ENCODE measurements at places on chromosomes 16 and 17.
A peak's percentile ranks its signal among the peaks of the same experiment; 100 is the strongest.

GRCh38 chr16:67565470-67566100, 3.3 kb downstream of the CTCF start:
- no peak for DNase-seq

- no peak for DNase-seq
These were observed 16.8 kb downstream of the HIC1 start for GRCh38 chr17:2071455-2072281.

DNA sequence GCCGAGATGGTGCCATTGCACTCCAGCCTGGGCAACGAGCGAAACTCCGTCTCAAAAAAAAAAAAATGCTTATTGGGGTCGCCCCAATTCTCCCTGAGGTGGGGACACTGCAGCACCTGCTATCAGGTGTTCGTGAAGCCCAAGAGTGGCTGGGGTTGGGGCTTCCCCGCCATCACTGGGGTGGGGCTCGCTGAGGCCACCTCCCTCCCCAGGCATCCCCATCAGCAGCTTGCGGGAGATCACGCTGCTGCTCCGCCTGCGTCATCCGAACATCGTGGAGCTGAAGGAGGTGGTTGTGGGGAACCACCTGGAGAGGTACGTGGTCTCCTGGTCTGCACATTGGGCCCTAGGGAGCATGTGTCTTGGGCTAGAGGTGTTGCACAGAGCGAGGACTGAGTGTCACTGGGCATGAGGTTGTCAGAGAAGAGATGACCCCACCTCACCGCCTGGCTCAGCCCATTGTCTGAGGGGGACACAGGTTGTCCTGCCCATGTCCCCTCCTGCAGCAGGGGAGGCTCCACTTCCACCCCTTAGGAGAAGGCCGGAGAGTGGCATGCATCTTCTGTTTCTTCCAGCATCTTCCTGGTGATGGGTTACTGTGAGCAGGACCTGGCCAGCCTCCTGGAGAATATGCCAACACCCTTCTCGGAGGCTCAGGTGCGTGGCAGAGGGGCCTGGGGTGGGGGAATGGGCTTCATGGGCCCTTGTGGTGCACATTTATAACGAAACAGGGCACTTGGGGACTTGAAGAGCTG, 4.9 kb downstream of the CDK10 start:
- no peak for DNase-seq

DNA sequence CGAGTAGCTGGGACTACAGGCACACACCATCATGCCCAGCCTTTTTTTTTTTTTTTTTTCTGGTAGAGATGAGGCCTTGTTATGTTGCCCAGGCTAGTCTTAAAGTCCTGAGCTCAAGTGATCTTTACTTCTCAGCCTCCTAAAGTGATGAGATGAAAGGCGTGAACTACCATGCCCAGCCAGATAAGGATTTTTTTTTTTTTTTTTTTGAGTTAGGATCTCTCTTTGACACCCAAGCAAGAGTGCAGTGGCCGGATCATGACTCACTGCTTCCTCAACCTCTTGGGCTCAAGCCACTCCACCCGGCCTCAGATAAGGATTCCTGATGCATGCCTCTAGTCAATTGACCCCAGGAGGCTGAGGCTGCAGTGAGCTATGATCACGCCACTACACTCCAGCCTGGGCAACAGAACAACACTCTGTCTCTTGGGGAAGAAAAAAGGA, 11.2 kb upstream of the PLEKHG4 start:
- DNase-seq = no peak

DNA sequence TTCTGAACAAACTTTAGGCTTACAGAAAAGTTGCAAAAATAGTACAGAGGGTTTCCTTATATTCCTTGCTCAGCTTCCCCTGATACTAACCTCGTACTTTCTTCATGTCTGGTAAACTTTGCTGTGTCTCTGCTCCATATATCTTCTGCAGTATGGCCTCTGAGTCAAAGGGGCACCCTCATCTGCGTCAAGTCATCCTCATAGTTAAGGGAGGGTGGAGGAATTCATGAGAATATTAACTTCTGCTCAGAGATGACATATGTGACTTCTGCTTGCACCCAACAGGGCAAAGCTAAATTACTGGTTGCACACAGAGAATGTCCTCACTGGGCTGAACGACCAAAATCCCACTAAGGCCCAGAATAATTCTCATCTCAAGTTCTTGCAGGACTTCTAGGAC, 4.3 kb upstream of the CCL7 start:
- no peak for DNase-seq

DNA sequence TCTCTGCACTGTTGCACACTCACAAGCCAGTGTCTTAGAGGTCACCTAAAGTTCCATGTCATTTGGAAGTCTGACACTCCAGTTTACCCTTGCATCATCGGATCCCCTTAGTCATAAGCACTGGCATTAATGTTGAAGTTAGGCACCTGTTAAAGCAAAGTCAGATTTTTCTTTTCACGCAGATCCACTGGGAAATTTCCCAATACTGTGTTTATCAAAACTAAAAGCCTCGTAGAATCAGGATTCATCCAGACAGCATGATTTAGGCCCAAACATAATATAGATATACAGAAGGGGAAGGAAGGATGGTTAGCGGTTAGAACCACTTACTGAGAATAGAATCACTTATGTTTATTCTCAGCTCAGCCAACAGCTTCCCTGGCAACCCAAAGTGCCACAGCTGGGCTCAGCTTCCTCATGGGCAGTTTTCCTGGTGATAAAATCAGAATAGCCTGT, 30.1 kb upstream of the HAPSTR1 start:
- DNase-seq = no peak

DNA sequence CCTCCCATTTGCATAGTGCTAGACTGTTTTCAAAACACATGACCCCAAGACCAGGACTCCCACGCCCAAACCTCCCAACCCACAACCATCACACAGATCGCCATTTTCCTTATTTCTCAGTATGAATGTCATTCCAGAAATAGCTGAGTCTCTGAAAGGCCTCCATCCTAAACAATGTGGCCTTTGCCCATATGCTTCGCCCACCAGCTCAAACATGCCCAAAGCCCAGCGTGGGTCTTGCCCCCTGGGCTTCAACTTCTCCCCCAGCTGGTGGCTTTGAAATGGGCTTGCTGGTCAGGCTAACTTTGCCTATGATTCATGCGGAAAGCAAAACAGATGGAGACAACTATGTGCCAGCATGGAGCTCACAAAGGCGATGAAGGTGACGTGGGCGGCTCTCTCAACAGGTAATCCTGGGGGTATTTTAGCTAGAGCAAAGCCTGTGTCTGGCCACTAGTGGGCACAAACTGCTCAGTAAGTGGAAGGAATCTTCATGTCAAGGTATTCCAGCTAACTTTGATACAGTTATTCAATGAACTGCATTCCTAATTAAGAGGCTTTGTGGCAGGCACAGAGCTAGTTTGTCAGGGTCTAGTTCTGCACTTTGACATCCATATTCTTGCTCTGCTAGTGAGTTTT, 17.1 kb downstream of the PMP22 start:
- DNase-seq = no peak

- peak; percentile 50 for DNase-seq
These were observed 1.1 kb upstream of the SLC43A2 start for GRCh38 chr17:1629504-1630310.

DNA sequence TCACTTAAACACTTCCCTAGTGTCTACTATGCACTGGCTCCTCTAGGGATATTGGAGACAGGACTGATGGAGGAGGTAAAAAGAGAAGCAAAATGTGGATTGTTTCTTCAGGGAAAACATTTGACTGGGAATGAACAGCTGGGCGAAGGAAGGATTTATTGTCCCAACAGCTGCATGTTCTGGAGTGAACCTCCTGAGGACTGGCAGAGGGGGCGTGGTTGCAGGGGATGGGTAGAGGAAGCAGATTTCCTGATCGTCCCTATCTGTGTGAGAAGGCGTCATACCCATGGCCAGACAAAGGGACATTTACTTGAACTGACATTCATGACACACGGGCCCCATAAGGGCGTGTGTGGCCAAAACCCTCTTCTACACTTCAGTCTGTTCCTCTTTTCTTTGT, 321.5 kb downstream of the MAP2K4 start:
- no peak for DNase-seq

DNA sequence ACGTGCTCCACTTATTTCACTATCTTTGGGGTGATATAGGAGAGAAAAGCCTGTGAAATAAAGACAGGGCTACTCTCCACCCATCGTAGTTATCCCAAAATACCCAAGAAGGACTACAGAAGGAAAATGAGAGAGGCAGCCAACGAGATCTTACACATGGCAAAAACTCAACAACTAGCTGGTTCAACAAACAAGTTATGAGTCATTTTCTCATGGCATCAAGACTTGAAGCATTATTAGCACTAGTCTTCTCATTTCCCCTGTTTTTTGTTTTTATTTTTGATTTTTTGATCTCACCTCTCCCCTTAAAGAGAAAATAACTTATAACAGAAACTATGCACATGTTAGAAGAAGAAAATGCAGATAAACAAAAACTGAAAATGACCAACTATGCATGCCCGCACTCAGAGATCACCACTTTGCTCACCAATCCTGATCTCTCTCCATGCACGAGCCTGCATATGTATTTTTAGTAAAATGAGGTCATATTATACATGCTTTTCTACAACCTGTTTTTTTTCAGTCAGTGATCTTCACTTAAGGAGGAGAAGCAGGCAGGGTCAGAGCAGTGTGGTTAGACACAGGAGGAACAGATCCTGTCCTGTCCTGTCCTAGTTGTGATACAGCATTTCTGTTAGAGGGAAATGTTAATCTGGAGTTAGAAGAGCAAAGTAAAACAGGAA, 22.8 kb downstream of the FAM117A start:
- DNase-seq = no peak

DNA sequence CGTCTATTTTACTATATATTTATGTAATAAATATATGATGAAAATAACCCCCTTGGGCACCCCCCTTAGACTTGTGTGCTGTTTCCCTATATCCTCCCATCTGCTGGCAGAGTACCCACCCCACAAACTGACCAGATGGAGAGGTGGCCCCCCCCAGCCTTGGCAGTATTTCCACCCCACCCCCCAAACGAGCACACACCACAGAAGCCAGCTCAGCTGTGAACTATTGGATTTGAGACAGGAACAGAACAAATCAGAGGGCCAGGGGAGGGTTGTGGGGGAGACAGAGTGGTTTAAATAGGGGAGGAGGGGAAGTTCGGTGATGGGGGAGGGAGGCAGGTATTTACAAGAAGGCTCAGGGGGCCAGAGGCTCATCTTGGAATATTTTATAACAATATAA, 7.8 kb downstream of the NR1D1 start:
- no peak for DNase-seq

- no peak for DNase-seq
These were observed 84.9 kb upstream of the CDC42EP4 start for GRCh38 chr17:73396431-73397277.

DNA sequence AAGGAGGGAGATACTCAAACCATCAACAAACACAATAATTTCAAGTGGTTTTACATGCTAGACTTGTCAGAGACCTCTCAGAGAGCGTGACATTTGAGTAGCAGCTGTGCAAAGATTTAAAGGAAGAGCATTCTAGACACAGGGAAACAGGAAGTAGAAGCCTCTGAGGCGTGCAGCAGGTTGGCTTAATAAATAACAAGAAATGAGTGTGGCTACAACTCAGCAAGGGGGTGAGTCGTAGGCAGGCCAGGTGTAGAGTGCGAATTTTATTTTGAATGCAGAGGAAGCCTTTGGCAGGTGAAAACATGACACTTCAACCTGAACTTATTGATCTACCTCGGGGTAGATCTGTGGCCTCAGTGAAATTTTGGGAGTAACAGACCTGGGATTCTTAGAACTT, 73.2 kb upstream of the MRTFB start:
- DNase-seq = no peak

DNA sequence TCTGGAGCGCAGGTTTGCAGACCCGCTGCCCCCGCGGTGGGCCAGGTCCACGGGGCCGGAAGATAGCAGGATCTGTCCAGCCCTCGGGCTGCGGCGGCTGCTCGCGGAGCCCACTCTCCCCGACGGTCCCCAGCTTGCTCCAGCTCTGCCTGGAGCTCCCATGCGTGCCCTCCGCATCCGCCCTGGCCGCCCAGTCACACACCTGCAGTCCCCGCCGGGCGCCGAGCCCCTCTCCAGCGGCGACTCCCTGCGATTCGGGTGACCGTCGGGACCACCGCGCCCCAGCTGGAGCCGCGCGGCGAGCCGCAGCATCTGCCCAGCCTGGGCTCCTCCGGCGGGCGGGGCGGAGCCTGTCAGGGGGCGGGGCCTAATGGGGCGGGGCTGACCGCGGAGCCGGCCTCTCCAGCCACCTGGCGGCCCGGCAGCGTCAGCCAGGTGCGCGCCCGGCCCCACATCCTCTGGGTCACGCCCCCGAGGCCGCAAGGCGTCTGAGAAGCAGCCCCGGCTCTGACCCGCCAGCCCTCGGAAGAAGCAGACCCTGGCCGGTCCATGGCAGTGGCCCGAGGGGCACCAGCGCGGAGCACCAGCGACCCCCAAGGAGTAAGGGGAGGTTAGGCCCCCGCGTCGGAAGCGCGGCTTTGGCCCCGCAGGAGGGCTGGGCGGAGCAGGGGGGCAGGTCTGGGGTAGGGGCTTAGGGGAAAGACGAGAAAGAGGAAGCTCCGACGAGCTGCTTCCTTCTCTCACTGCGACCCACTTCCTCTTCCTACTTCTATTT, at the start of gene PIK3R5:
TSS of gene PIK3R5 (minus strand) at position 314 of the 775 bp plus-strand sequence. CDS start 54,213 bp downstream, outside the sequence.
- peak; percentile 73 for DNase-seq

DNA sequence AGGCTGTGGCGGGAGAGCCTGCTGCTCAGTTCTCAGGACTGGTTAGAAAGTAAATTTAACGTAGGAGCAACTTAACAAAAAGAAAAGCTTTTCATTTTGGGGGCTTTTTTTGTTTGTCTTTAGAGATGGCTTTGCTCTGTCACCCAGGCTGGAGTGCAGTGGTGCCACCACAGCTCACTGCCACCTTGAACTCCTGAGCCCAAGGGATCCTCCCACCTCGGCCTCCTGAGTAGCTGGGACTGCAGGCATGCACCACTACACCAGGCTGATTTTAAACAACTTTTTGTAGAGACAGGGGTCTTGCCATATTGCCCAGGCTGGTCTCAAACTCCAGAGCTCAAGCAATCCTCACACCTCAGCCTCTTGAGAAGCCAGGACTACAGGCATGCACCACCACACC, 205.0 kb downstream of the RPTOR start:
- no peak for DNase-seq

DNA sequence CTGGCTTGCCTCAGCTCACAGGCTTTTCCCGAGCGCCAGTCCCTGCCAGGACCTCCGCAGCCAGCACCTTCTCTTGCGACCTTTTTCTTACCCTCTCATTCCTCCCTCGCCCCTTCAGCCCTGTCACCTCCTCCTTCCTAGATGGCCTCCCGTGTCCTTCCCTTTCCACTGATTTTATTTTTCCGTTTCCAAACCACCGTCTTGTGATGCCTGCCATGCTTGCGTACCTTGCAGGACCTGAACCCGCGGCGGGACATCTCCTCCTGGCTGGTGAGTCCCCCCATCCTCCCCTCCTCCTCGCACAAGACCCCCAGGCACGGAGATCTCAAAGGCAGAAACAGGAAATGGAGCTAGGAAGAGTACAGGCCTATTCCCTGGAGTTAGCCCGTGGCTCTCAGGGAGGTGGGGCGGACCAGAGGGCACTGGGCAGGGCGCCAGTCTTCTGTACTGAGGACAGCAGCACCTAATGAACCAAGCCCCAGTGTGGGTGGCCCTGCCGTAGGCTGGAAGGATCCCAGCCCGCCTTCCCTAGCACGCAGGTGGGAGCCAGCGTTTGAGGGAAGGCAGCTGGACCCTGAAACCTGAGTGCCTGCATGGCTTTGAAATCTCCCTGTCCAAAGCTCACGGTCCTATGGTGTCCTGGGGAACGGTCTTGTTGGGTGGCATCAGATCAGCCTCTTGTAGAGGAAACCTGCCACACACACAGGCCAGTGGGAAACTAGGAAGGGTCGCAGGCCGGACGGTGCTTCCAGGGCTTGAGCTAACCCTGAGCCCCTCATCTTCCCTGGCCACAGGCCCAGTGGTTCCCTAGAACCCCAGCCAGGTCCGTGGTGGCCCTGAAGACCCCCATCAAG, 612 bp downstream of the CISD3 start:
- DNase-seq = no peak
